Stimulated activated CD4-positive, alpha-beta T cell treated with anti-CD3 and anti-CD28 coated beads, Interleukin-2, amount 100 ng/mL, for 48 hours (primary cell): ENCODE measurements at places on chromosomes 5 and 9.

DNA sequence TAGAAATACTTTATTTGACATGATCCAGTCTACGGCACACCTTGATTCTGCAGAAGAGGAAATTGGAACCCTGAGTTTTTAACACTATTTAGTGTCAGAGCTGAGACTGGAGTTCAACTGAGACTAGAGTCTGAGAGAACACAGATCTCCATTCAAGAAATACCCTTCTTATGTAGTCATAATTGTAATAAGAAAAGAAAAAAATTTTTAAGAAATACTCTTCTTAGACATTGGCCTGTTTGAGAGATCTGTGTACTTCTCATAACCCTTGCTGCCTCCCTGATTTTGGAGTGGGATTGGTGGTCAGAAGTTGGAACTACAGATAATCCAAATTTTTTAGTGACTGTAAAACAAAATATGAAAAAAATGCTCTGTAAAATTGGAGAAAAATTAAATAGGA lies 253.4 kb downstream of the ARRDC3 start:
- DNase-seq, result no peak

- peak; percentile 53 for DNase-seq
Measured at GRCh38 chr5:138352722-138353559, 456 bp downstream of the KDM3B start.

GRCh38 chr5:14420101-14420811 lies 161.3 kb upstream of the OTULINL start:
- no peak for DNase-seq

DNA sequence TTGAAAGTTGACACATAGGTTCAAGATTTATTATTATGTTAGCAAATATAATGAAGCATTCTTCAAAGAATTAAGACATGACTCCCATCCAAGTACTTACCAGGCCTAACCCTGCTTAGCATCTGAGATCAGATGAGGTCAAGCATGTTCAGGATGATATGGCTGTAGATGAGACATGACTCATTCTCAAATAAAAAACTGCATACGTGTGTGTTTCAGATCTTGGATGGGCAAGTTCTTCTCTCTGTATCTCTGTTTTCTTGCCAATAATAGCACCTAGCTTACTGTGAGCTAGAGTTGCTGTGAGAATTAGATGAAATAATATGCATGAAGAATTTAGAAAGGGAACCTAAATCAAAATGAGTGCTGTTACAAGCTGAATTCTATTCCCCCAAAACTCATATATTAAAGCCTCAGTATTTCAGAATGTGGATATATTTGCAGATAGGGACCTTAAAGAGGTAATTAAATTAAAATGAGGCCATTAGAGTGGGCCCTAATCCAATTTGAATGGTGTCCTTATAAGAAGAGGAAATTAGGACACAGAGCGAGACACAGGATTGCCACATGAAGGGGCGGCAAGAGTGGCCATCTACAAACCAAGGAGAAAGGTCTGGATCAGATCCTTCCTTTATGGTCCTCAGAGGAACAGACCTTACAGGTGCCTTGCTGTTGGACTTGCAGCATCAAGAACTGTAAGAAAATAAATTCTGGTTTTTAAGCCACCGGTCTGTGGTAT lies 146.2 kb downstream of the MARCHF11 start:
- no peak for DNase-seq

DNA sequence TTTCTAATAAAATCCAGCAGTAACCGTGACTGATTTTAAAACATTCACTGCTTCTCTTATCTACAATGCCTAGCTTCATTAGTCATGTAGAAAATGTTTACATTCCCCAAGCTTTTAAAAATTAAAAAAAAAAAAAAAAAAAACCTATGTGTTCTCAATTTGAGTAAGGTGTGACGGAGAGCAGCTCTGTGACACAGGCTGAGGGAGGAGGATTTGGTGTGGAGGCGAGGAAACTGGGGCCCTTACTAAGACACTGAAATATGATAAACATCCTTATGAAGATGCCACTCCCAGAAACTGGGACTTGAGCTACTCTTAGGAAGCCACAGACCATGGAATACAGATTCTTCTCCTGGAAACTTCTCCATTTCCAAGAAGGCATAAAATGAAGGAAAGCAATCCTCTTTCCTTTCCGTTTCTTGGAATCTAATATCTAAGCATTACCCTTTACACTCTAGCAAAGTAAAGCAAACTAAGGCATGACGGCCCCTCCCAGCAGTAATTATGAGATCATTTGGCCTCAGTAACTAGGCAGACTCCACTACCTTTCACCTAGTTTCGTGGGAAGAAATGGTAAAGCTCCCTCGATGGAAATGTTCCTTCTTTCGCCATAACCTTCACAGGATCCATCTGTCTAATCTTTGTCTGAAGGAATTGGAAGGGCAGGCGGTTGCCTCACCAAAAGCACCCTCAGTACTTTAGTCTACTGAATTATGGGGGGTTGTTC lies 23.5 kb downstream of the GRAMD2B start:
- DNase-seq, result peak; percentile 42

- no peak for DNase-seq
Measured at GRCh38 chr5:42791151-42791550, 20.5 kb downstream of the SELENOP start.

DNA sequence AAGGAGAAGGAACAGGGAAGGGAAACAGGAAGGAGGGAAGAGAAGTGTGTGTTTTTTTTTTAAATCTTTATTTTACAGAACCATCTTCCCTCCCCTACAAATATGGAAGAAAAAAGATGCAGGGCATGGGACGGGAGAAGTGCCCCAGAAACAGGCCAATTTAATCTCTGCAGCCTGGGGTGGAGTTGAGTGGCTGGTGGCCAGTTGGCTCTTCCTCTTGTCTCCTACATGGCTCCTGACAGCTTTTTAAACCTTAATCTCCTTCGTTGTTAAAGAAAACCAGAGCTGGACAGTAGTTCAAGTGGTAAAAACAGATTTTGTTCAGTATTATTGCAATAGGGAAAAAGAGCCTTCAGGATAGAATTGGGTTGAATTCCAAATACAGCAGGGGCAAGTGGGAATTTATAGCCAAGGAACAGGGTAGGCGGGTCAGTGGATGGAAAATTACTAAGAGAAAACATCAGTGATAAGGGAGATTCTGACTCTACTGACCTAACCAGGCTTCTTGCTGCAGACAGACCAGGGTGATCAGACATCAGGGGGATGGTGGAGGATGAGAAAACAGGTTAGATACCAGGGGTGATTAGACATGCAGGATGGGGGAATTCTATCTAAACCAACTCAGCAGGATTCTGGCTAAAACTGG lies 125.1 kb upstream of the CLINT1 start:
- DNase-seq, result no peak

DNA sequence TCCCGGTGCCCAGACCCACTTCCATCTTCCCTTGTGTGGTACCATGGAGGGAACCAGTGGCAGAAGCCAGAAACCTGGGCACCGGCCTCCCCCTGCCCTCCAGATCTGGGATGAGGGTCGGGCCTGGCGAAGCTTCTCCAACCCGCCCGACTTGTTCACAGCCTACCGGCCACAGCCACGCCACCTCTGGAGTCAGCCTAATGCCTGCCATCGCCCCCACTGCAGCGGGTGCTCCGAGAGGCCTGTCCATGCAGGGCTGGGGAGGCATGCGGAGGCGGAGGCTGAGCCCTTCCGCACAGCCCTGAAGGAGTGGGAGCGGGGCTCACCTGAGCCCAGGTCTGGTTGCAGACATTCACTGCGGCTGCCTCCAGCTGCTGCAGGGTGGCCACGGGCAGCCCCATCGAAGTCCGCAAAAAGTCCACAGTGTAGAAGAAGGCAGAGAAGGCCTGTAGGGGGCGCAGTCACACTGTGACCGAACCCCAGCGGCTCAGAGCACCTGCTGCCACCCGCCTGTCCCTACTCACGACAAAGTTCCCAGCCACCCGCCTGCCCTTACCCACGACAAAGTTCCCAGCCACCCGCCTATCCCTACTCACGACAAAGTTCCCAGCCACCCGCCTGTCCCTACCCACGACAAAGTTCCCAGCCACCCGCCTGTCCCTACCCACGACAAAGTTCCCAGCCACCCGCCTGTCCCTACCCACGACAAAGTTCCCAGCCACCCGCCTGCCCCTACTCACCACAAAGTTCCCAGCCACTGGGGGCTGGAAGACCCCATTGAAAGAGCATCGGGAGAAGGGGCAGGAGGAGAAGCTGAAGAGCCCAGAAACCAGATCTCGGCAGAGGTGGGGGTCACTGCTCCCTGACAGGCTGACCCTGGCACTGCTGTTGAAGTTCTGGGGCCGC lies 3.8 kb upstream of the NPDC1 start:
- DNase-seq, result peak; percentile 78

DNA sequence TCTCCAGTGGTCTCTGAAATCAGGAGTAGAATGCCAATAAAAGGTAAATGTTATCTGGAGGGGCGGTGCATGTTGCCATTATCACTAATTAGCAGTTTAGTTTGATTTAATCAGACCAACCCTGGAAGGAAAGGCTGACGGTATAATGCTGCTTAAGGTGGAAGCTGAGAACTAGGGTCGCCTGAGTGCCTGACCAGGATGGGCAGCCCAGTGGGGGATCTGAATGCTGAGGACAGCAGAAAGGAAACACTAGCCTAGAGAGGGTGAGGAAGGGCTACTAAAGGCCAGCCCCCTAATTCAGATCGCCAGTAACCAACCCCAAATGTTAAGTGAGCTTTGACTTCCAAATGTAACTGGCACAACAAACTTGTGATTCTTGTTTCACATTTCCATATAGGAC lies 172.2 kb downstream of the APBA1 start:
- DNase-seq, result no peak

- DNase-seq, result no peak
Measured at GRCh38 chr5:95858023-95858461, 35.5 kb upstream of the GLRX start.
